ENCODE measurements at places on chromosomes 3 and 15.

DNA sequence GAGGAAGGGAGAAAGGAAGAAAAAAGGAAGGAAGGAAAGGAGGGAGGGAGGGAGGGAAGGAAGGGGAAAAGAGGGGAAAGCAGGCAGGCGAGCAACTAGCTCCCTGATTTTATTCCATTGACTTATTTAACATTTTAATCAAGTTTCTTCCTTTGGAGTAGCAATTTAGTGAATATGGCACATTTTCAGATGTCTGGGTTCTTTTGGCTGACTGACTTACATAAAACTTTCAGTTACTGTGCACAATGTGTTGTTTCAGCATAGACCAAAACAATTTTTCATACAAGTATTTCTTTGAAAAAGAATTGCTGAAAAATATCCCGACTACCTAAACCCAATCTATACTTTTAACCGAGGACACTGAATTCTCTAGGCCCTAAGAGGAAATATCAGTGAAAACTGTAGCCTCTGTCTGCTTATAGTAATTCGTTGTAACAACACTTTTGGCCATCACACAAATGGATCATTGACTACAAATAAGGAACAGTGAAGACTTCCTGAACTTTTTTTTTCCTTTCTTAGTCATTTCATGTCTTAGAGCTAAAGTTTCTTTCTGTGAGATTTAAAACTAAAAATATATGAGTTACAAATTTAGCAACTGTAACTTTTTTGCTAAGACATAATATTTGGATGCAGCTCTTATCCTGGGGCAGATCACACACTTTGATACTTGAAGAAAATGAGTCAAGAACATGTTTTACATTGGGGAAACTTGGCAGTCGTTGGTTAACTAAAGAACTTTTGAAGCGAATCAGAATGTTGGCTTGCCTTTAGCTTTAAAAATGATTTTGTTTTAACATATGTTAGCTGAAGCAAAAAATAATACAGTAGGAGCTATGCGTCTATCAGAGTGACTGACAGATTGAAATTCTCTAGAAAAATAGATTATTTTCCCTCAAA, 79.6 kb downstream of the SOX2 start:
- no peak for DNase-seq

DNA sequence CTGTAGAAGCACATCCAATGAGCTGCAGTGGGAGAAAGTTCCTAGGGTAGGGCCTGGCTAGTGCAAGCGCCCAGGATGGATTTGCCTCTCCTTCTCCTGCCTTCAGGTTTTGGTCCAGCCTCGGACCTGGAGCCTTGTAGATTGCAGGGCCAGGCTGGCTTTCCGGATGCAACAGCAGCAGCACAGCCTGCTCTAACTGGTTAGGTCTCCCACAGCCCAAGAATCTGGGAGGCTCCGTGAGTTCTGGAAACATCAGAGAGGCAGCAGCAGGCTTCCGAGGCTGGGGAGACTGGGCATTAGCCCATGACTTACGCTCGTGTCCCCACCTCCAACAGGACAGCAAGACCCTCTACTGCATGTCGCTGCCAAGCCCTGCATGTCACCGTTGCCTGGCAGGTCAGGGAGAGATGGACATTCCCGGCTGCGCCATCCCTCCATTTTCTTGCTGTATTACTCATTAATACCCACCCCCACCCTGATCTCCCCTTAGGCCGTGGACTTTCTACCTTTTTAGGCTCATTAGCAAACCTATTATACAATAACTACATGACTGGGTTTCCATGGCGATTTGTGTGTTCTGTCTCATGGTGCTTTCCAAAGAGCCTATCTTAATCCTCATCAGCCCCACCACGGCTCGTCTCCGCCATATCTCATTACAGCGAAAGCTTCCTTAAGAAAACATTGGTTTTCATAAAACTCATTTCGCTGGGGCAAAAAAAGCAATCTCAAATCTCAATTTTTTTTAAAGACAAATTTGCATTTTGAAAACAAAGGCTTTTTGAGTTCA, 40.9 kb upstream of the RGMA start:
- DNase-seq, result no peak

GRCh38 chr3:161270991-161271390, 49.9 kb downstream of the NMD3 start:
- DNase-seq, result no peak

GRCh38 chr3:160927620-160928019, 171.6 kb downstream of the PPM1L start:
- DNase-seq, result no peak

DNA sequence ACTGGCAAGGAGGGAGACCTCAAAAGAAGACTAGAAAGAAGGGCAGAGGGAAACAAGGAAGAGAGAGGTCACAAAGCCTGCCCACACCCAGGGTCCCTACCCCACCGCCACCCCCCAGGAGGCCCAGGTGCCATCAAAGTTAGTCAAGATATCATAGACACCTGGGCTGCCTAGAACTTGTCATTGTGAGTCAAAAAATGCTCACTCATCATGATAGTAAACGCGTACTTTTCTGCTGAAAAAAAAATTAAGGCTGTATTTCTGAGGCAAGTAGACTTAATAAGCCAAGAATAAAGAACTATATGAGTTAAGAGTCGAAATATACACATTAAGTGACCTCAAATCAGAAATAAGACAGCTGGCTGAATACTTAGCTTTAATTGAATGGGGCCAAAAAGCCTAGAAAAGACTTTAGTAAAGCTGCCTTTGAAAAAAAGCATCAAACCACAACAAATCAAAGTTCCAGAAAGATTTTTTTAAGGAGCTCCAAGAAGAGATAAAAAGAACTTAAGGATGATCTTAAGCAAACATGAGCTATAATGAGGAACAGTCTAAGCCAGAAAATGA, 415.5 kb upstream of the PPP2R3A start:
- DNase-seq, result no peak

- DNase-seq, result no peak
Measured at GRCh38 chr15:64191971-64192830, 29.4 kb upstream of the PPIB start.

- DNase-seq, result no peak
Measured at GRCh38 chr3:113266738-113267137, 55.4 kb downstream of the BOC start.

DNA sequence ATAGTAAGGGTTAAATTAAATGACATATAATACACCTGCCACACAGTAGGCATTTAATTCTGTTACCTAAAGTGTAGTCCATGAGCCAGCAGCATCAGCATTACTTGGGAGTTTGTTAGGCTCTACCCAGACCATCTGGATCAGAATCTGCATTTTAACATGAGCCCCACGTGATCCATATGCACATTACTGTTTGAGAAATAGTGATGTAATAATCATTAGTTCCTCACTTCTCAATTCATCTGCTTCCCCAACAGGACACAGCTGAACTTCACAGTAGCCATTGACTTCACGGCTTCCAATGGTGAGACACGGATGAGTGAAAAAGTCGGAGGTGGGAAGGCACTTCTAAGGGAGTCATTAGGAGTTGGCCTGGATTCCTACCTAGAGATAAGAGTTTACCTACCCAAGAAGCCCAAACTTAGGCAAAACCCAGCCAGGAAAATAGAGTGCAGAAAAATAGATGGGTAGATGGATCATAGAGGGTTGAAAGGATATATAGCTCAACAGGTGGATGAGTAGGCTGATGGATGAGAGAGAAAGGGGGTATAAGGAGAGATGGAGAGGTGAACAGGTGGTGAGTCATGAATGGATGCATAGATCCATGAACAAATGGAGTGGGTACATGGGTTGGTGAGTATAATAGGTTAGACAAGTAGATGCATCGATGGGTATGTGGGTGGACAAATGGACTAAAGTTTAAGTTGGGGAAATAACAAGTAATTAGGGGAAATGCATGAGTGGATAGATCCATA, 13.3 kb downstream of the CPNE9 start:
- no peak for DNase-seq

DNA sequence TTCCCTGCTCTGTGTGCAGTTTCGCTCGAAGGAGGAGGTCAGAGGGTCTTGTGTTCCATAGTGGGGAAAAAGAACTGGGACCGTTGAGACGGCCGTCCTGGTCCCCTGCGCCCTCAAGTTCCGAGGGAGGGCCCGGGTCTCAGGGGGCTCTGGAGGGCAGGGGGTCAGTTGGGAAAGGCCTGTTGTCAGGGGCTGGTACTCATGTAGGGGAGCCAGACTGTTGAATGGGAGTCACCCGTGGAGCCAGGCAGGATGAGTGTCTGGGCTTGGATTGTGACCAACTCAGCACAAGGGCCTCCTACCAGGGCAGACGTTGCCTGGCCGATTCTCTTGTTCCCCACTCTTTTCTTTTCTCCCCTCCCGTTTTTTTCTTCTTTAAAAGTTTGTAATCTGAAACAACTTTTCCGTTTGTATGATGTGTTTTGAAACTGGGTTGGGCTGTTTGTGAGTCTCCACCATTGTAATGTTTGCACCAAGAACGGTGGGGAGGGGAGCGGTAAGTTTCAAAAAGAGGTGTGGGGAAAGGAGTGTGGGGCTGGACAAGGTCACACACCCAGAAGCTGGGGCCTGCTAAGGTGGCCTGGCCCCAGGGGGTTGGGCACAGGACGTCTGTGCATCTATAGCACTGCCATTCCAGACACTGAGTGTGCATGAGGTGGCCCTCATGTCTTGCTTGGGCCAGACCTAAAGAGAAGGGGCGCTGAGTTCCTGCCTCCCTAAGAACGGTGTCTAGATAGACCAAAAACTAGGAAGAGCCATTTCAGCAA, 1.1 kb downstream of the CMTM7 start:
- DNase-seq, result no peak

- no peak for DNase-seq
Measured at GRCh38 chr3:39185326-39185958, 7.0 kb downstream of the XIRP1 start.

GRCh38 chr3:111434941-111435622, 106.9 kb upstream of the CD96 start:
- DNase-seq, result no peak
